Mesenteric fat pad (tissue), 1 donor: ENCODE measurements at places on chromosomes 12 and 14. TPM values are rescaled to one million over a fixed set of nuclear protein-coding genes. Genes with fewer than 3 reads are reported as not detected.

DNA sequence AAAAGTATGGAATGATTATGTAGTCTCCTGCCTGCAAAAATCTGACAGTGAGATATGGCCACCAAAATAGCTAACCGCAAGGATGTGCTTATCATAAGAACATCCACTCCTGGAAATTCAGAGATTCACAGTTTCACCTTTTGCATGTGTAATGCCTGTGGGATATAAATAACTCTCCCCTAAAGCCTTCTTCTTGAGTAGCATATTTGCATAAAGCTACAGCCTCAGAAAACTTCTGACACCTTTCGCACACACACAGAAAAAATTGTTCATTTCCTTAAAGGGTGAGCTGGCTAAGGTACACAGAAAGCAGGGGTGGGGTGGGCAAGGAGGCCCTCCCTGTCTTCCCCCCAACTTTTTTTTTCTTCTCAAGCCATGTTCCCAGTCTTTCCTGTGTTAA is 3.1 kb upstream of the IGF1 start:
- no peak for DNase-seq

DNA sequence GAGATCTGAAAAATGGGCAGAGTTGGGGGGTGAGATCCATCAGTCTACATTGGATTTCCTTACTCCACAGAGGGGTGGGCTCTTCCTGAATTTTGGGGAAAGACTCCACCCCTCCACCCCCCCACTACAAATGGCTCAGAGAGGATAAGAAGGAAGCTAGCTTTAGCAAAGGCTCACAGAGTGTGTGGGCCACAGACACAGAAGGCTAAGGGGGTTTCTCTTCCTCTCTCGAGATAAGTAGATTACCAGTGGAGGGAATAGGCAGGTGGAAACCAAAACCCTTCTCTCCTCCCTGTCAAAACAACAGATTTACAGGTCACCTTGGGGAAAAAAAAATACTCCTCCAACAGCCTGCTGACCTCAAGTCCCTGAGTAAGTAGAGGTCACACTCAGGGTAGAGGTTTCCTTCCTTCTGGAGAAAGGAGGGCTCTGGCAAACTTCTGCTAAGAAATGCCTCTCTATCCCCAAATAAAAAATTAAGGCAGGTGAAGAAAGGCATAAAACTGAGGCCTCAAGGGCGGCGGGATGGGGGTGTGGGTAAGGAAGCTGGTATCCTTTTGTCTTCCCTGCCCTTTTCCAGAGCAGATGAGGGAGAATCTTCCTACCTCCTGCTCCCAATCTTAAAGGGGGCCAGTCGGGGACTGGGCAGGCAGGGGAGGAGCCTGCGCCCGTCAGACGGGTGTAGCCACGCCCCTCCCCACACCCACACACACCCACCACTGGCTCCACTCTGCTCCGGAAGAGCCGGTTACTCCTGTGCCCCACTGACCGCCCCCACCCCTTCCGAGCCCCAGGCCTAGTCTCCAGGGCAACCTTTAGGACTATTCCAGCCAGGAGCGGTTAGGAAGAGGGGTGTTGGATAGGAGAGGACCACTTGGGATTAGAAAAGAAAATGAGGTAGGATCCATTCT is 1.9 kb upstream of the BAZ2A start:
- no peak for DNase-seq

DNA sequence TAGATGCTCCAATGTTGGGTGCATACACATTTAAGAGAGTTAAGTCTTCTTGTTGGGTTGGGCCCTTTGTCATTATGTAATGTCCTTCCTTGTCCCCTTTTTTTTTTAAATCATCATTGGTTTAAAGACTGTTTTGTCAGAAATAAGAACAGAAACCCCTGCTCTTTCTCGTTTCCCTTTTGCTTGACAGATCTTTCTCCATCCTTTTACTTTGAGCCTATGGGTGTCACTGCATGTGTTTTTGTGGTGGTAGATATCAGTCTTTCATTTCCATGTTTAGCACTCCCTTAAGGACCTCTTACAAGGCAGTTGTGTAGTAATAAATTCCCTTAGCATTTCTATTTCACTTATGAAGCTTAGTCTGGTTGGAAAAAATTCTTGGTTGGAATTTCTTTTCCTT is 47.4 kb downstream of the RTN1 start:
- DNase-seq: no peak

DNA sequence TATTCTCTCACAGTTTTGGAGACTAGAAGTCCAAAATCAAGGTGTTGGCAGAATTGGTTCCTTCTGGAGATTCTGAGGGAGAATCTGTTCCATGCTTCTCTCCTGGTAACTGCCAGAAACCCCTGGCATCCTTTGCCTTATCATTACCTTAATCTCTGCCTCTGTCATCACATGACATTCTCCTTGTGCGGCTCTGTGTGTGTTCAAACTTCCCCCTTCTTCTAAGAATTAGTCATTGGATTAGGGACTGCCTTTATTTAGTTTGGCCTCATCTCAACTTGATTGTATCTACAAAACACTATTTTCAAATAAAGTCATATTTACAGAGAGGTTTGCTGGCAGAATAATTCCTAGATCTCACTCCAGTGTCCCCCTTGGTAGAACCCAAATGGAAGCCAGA is 68.9 kb downstream of the ZNF641 start:
- no peak for DNase-seq

- no peak for DNase-seq
Measured at GRCh38 chr12:63804746-63805145, 25.0 kb downstream of the RXYLT1 start.

GRCh38 chr12:32702946-32703345 is 23.8 kb downstream of the DNM1L start:
- no peak for DNase-seq

DNA sequence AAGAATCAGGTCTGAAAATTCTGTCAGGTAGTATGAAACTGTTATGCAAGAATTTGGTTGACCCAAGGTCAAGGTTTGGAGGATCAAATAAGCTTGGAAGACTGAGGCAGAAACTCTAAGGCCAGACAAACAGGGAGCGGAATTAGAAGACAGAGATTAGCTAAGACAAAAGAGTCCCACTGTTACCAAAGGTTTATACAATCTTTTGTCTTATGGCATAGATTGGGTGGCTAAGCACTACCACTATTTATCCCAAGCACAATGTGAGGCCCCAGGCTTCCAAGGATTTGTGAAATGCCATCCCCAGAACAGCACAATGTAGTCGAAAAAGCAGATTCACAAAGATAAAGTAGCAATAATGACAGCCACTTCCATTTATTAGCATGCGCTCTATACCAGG is 311.2 kb downstream of the SEC23A start:
- DNase-seq: no peak

GRCh38 chr12:121801595-121802484 is 2.0 kb upstream of the SETD1B start:
- no peak for DNase-seq

GRCh38 chr12:110253176-110253575 is 27.9 kb upstream of the ATP2A2 start:
- DNase-seq: no peak

DNA sequence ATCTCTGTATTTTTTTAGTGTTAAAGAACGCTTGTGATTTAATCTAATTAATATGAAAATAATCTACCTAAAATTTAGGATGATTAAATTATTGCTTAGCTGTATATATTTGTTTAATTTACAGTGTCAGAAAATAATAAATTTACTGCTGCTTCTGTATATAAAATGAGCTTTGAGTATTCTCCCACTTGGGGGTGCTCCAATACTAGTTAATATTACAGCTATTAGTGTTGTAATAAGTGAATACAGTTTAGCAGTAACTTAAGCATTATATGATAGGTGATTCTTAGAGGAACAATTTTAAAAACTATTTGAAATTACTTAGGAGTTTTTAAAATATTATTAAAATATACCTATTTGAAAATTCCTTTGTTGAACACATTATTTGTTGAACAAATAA is 62.2 kb downstream of the PAPOLA start:
- DNase-seq: no peak

DNA sequence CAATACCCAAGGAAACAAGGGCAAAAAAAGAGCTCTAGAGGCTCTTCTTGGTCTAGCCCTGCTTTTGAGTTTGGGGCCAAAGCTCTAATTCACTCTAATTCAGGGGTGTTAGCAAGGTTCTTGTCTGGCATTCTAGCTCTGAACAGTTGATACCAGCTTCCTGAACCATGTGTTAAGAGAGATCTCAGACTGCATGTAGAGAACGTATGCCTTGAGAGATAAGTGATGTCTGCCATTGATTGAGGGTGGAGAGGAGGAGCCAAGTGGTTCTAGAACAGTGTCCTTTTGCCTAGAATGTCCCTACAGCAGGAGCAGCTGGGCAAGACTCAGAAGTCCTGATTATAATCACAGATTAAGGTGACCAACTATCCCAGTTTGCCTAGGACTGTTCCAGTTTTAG is 18.2 kb upstream of the POC1B start:
- no peak for DNase-seq

DNA sequence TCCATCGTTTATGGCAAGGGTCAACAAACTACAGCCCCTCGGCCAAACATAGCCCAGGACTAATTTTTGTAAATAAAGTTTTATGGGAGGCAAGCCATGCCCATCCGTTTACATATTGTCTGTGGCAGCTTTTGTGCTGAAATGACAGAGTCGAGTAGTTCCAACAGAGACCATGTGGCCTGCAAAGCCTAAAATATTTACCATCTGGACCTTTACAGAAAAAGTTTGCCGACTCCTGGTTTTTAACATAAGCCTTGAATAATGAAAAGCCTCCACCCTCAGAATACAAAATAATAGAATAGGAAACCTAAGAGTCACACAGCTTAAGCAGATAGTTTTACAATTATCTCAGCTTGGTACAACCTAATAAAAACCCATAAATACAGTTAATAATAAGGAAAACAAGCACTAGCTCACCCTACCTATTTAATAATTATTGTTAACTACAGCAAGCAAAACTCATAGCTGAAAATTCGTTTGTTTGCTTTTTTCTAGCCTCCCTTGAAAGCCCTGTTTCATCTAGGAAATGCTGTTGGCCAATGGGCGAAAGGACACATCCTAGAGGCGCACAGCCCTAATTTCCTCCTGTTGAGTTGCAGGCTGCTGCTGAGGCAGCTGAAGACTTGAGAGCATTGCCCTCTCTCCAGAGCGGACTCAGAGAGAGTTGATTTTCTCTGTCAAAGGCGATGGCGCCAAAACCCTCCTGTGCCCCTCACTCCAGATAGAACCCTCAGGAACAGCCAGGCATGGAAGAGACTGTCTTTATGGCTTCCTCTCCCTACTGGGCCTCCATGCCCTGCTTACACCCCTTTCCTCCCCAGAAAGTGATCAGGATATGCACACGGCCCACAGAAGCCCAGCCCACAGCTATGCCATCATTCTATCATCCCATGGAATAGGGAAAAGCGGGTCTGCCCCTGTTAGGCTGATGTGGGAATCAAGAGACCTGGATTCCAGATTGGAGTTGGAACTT is 107.2 kb downstream of the DPF3 start:
- DNase-seq: peak; percentile 26

MORN3 gene
- total RNA-seq: not detected

ADCK1 gene
- total RNA-seq: 9.0 TPM

MSI1 gene
- total RNA-seq: 0.58 TPM

C12orf76 gene
- 6.4 TPM for total RNA-seq

MYH6 gene
- not detected for total RNA-seq

MUCL1 gene
- total RNA-seq: not detected
